ENCODE measurements at places on chromosomes 1 and 21. TPM values are rescaled to one million over a fixed set of nuclear protein-coding genes. Genes with fewer than 3 reads are reported as not detected.
A peak's percentile ranks its signal among the peaks of the same experiment; 100 is the strongest.

Gene CHI3L1
- 346 TPM for total RNA-seq

GRCh38 chr1:32240140-32240951 lies 6.7 kb upstream of the FAM167B start:
- DNase-seq = peak; percentile 93

Gene C1QC
- total RNA-seq = 491 TPM

DNA sequence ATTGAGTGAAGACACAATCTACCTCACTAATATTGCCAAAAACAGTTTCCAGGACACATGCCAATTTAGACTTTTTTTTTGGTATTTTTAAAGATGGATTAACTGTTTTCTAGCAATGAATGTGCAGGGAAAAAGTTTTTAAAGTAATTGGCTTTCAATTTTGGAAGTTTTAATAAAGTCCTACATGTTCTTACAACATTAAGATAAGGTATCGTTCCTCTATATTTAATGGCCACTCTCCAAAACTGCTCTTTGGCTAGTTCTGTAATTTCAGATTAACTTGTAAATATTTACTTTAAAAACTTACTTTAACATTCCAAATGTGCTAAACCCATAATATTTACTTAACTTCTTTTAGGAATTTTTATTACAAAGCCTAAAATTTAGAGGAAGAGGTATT lies 1332.2 kb upstream of the PRMT6 start:
- no peak for DNase-seq

Gene FNDC5
- total RNA-seq = 0.96 TPM

Gene PADI4
- 7.0 TPM for total RNA-seq

Gene COL6A1
- total RNA-seq = 521 TPM

DNA sequence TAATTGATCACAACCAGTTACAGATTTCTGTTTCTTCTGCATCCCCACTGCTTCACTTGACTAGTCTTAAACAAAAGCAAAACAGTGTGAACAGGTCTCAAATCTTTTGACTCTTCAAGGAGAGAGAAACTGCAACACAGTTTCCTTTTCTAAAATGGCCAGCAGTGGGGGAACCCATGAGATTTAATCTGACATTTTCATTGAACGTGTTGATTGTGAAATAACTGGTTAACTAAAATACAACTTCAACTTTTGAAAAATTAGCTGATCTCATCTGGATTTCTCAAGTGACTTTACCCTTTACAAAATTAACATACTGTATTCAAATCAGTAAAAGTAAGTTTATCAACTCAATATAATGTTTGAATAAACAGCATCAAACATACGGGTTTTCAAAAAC lies 143.0 kb downstream of the HFM1 start:
- DNase-seq = no peak

DNA sequence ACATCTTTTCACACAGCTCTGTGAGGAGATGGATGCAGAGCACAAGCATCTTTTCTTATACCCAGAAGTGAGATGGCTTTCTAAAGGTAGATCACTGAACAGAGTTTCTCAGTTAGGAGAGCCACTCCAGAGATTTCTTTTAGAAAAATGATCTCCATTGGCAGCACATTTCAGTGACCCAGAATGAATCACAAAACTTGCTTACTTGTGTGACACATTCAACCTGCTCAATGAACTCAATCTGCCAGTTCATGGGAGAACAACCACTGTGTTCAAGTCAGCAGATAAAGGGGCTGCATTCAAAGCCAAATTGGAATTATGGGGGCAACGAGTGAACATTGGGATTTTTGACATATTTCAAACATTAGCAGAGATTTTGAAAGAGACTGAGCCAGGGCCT lies 78.3 kb downstream of the UCHL5 start:
- DNase-seq = no peak

Gene SLFNL1
- total RNA-seq = 0.22 TPM

- no peak for DNase-seq
Observed at GRCh38 chr1:205456868-205457745, 1.3 kb upstream of the BLACAT1 start.

DNA sequence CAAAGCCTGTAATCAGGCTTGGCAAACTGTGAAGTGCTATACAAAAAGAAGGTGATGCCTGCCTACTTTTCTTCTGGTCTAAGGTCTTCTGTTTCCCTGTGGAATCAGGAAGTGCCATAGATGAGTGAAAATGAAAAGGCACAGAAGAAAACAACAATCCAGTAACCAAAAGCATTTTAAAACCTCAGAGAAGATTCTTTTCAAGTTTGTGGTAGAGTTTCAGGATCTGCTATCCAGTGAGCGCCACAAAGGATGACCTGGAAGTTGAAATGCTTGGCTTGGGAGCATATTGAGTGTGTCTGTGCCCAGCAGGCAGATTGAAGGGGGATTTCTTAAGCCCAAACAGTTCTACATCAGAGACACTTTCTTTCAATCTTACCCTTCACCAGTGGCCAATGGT lies 272.2 kb downstream of the PAPPA2 start:
- DNase-seq = no peak

Gene CYP4A22
- total RNA-seq = 0.42 TPM

Measured in mesenteric fat pad (tissue), 1 donor.